Activated CD8-positive, alpha-beta memory T cell treated with anti-CD3 and anti-CD28 coated beads for 4 hours (primary cell): ENCODE measurements at places on chromosomes 16 and 17.

GRCh38 chr17:79699386-79700036, 31.2 kb upstream of the ENPP7 start:
- no peak for DNase-seq

GRCh38 chr17:63639125-63639524, 16.9 kb downstream of the MAP3K3 start:
- no peak for DNase-seq

GRCh38 chr16:28873543-28874201, 4.6 kb upstream of the ATP2A1 start:
- peak; percentile 31 for DNase-seq

GRCh38 chr16:58222532-58223316, 24.8 kb upstream of the CSNK2A2 start:
- no peak for DNase-seq

DNA sequence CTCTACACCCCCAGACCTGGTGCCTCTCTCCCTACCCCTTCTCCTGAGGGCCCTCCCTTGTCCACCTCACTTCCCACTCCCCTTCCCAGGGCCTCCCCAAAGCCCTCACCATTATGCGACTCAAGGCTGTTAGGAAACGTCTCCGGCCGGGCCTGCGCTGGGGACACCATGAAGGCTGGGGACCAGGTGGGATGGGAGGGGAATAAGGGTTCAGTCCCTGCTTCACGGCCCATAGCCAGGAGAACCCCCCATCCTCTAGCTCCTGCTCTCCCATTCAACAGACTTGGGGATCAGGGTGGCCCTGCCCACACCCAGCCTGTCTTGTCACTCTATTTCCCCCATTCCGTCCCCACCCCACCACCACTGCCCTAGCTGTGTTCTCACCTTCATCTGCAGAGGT, 2.1 kb downstream of the NEURL4 start:
- no peak for DNase-seq

GRCh38 chr17:42408061-42408460, 15.0 kb downstream of the CAVIN1 start:
- no peak for DNase-seq

GRCh38 chr16:1545044-1546040, 11.9 kb downstream of the TMEM204 start:
- DNase-seq: no peak

DNA sequence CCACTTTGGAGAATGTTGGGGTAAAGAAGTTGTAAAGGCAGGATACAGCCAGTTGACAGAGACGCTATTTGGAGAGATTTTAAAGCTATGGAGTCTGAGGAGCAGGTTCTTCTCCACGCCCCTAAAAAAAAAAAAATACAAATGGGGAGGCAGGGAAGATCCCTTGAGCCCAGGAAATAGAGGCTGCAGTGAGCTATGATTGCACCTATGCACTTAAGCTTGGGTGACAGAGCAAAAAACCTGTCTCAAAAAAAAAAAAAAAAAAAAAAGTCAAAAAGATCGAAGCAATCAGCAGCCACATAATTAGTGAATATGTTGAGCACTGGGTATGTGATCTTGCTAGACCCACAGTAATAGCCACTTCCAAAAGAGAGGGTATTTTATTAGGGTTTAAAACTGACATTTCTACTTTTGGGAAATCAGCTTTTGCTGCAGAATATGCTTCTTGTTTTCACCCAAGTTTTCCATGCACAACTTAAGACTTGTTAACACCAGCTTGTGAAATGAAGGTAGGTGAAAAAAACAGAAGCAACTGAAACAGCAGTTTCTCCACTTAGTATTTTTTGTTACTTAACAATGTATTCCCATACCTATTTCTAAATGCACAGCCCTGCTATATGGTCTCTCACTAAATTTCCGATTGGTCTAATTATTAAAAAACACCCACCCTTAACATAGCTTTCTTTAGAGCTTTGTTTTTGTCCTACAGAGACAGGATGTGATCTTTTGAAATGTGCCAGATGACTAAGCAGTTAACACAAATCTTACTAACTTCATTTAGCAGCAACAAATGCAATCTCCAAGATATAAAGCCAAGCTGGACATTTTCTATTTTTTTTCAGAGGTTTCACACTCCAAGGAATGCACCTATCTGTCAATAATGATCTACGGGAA, 2.5 kb upstream of the ARL6IP1 start:
- DNase-seq: no peak

- DNase-seq: no peak
Observed at GRCh38 chr17:31859487-31860008, 504 bp upstream of the COPRS start.

DNA sequence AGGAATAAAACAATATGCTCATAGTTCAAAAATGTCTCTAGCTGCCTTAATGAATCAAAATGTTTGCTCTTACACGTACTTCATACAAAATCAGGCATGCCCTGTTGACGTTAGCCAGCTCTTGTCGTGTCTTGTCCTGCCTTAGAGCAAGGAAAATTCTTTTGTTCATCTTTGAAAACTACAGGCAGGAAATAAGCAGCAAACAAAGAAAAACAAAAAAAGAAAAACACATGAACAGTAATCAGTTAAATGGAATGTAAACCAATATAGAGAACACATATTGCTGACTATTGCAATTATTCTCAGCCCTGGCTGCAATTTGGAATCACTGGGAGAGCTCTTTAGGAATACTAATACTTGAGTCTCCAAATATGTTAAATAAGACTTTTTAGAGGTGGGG, 1.7 kb downstream of the CAPNS2 start:
- no peak for DNase-seq

- no peak for DNase-seq
Observed at GRCh38 chr16:54489225-54490111, 202.9 kb upstream of the IRX3 start.

DNA sequence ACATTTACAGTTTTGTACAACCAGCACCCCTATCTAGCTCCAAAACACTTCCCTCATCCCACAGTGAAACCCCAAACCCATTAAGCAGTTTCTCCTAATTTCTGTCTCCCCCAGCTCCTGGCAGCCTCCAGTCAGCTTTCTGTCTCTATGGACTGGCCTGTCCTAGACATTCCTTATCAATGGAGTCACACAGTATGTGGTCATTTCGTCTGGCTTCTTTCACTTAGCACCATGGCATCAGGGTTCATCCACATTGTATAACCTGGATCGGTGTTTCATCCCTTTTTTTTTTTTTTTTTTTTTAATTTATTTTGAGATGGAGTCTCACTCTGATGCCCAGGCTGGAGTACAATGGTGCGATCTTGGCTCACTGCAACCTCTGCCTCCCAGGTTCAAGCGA, 68.5 kb downstream of the ZDHHC7 start:
- DNase-seq: no peak

DNA sequence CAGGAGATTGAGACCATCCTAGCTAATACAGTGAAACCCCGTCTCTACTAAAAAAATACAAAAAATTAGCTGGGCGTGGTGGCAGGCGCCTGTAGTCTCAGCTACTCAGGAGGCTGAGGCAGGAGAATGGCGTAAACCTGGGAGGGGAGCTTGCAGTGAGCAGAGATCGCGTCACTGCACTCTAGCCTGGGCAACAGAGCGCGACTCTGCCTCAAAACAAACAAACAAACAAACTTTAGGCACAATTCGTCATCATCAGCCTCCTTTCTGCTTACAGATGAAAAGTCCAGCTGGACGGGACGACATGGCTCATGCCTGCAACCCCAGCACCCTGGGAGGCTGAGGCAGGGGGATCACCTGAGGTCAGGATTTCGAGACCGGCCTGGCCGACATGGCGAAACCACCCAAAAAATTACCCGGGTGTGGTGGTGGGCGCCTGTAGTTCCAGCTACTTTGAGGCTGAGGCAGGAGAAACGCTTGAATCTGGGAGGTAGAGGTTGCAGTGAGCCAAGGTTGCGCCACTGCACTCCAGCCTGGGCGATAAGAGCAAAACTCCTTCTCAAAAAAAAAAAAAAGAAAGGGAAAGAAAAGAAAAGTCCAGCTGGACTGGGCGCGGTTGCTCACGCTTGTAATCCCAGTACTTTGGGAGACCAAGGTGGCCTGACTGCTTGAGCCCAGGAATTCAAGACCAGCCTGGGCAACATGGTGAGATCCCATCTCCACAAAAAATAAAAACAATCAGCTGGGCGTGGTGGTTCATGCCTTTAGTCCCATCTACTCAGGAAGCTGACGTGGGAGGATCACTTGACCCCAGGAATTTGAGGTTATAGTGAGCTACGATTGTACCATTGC, 1.5 kb upstream of the SPIRE2 start:
- DNase-seq: no peak

GRCh38 chr17:33520426-33521330, 227.6 kb upstream of the ASIC2 start:
- DNase-seq: no peak

- DNase-seq: peak; percentile 13
Observed at GRCh38 chr16:10871157-10871991, 5.6 kb upstream of the CIITA start.

DNA sequence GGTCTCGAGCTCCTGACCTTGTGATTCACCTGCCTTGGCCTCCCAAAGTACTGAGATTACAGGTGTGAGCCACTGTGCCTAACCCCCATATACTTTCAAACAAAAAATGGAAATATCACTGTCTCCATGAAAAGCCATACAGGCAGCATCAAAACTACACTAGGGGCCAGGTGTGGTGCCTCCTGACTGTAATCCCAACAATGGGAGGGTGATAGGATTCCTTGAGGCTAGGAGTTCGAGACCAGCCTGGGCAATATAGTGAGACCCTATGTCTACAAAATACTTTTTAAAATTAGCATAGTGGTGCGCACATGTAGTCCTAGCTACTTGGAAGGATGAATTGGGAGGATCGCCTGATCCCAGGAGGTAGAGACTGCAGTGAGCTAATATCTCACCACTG, 15.7 kb downstream of the HMOX2 start:
- DNase-seq: no peak

GRCh38 chr17:77854083-77854758, 104.3 kb upstream of the TNRC6C start:
- DNase-seq: no peak

GRCh38 chr17:5555254-5555653, 29.1 kb downstream of the NLRP1 start:
- no peak for DNase-seq

GRCh38 chr16:89422527-89422904, 67.8 kb downstream of the ANKRD11 start:
- DNase-seq: no peak
